ENCODE measurements at places on chromosomes 5 and 9.

GRCh38 chr9:125620216-125620615, 86.8 kb downstream of the MAPKAP1 start:
- no peak for DNase-seq

- DNase-seq: no peak
Observed at GRCh38 chr5:173622183-173623047, 6.0 kb upstream of the BOD1 start.

DNA sequence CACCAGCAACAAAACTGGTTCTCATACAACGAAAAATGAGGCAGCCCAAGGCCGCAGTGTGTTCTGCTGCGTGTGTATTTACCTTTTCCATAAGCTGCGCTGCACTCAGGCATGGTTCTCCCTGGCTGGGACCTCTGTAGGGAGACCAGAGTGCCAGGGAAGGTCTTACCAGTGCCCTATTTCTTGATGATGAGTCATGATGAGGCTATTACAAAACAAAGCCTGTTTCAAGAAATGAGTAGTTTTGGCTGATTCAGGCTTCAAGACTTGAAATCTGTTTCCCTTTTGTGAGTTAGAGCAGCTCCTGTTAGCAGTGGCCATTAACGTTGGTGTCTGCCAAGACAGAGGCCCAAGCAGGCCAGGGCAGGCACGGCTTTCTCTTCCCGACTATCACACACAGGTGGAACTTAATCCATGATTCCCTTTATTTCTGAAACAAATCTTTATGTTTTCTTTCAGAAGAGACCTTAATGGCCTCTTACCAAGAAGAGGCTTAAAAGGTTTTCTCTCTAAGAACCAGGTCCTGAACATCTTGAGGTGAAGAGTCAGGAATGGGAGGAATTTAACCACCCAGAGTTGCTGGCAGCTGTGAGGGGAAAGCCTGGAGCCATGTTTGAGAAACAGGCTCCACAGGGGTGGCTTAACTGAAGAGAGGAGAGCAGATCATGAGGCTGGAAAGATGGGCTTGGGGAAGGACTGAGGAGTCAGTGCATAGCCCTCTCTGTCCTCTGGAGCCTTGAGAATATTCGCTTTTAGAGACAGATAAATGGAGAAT, 41.4 kb upstream of the TIFAB start:
- no peak for DNase-seq

DNA sequence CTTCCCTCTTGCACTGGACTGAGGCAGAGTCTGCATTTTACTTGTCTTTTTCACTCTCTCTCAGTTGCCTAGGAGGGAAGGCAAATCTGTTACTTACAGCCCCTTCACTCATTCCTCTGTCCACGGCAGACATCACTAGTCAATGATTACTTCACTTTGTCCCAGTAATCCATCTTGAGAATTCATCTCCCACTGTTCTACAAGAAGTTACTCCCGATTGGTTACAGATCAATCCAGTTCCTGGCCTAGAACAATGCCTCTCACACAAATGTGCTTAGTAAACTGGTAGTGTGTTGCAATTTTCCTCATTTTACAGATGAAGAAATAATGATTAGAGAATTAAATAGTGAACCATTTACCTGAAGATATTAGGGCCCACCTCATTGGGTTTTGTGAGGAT, 49.7 kb upstream of the SPATA31D4 start:
- DNase-seq: no peak

- no peak for DNase-seq
Observed at GRCh38 chr9:108550106-108550505, 305.7 kb downstream of the ACTL7B start.

DNA sequence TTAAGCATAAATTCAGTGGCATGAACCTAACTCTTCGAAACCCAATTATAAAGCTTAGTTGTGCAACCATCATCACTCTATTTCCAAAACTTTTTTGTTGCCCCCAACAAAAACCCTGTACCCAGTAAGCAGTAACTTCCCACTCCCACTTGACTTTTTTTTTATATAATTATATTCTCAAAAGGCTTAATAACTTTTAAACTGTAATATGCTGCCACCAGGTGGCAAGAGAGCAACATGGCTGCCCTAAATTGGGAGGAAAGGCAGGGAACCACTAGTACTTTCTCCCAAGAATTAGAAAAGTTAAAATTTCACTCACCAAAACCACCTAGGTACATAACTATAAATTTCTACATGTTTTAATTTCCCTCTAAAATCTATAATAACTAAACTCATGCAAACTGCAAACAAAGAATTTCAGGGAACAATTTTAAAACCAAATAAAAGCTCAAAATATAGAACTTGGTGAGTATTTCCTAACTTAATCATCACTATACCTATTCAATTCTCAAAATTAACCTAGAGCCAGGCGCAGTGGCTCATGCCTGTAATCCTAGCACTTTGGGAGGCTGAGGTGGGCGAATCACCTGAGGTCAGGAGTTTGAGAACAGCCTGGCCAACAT, 50.2 kb upstream of the RNF38 start:
- peak; percentile 37 for DNase-seq

DNA sequence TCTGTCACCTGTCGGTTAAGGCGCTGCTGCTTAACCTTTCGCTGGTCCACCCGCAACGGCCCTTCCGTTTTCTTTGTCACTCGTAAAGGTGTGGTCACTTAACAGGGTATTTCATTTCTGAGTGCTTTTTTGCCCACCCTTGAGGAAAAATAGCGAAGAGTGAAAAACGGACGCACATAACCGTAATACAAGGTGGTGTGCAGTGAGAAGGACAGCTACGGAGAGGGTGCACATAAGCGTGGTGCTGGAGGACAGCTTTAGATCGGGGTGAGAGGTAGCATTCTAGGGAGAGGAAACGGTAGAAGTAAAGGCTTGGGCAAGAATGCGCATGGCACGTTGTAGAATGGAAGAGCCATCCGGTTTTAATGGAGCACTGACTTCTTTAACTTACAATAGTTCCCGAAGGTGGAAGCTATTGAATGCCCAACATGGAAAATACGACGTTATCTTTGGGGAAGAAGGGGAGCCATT, 761 bp downstream of the CCT5 start:
- DNase-seq: no peak

- no peak for DNase-seq
Observed at GRCh38 chr5:6410421-6410820, 32.1 kb upstream of the MED10 start.

GRCh38 chr5:56900395-56900794, 9.0 kb upstream of the SETD9 start:
- no peak for DNase-seq
